ENCODE measurements at places on chromosomes 3 and 15.

GRCh38 chr15:76939715-76940114 lies 8.2 kb downstream of the RCN2 start:
- no peak for DNase-seq

DNA sequence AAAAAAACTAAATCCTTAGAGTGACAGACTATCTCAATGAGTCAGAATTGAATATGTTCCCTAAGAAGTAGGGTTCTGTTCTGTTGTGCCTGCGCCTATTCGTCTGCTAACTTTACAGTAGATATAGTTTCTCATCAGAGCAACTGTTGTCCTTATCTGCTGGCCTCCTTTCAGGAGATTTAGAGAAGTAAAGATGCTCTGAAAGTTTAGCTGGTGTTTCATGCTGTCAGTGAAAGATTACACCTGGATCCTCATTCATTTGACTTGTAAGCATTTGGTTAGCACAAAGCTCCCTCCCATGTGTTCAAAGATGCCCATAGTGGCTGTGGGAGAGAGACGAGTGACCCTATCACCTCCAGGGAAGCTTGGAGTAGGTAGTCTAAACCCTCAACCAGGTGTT lies 35.0 kb downstream of the SUCNR1 start:
- no peak for DNase-seq

GRCh38 chr3:174397848-174398247 lies 461.3 kb upstream of the NAALADL2 start:
- no peak for DNase-seq

GRCh38 chr3:52323526-52324295 lies 7.6 kb downstream of the DNAH1 start:
- no peak for DNase-seq

DNA sequence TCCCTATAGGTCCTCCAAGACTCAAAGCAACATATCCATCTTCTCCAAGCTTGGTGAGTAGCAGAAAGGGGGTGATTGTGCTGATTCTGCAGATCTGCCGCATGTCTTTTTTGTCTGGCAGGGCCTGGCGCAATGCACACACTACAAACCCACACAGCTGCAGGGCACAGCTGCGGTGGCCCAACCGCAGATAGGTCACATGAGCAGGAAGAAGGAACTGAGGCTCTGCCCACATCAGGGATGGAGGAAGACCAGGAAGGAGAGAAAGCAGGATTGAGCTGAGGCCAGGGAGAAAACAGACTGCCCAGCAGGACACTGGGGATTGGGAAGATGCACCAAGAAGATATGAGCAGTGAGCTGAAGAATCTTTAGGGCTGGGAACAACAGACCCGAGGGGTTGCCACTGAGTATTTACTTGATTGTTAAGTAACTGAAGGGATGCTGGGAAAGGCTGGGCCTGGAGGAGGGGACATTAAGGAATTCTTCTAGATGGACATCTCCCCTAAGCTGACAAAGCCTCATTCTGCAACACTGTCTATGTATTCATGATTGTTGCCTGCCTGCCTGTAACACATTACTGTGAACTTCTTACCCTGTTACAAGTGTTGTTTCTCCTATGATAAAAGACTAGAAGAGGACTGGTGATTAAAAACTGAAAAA lies 126.7 kb downstream of the MYLK start:
- DNase-seq = no peak

GRCh38 chr3:9695345-9695744 lies 8.3 kb upstream of the CPNE9 start:
- no peak for DNase-seq

GRCh38 chr15:60221356-60221755 lies 176.4 kb downstream of the ANXA2 start:
- no peak for DNase-seq

DNA sequence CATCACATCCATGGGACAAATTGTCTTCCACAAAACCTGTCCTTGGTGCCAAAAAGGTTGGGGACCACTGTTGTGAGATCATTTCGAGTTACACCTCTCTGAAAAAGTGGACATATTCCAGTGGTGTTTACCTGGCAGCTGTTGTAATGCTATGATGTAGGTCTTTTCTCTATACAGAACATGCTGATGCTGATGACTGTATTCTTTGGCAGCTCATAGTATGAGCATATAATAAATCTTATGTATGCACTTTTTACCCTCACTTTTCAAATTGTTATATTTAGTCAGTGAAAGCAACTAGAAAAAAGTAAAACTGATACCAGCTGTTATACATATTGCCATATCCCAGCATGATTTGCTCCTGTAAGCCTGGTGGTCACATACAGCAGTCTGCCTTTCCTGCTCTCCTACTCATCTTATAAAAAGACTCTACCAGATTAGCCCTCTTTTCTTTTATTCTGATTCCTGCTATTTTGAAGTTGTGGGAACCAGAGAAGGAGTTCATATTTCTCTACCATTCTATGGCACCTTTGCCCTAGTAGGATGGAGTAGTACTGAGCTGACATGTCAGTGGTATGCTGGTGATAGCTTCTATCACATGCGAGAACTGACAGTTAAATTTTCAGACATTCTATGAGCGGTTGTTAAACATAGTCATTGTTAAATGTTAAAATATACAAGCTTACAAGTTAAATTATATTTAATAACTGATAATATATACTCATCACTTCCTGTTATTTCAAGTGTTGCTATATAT lies 128.7 kb downstream of the FNDC3B start:
- no peak for DNase-seq

DNA sequence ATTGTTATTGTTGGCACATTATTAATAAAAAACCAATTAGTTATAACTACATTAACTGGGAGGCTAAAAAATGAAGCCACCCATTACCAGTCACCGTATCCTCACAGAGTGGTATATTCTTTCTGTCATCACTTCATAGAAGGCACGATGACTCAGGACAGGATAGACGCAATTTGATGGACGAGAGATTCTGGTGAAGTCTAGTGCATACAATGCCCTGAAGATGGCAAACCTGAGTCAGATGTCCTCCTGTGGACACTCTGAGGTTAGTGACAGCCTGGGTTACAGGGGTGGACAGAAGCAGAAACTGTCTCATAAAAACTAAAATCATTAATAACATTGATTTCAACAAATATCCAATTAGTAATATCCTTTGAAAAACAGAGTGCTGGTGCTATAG lies 150.3 kb downstream of the SLC9A9 start:
- no peak for DNase-seq

GRCh38 chr3:189822726-189823125 lies 191.5 kb downstream of the TP63 start:
- no peak for DNase-seq

GRCh38 chr3:3798631-3799113 lies 559 bp upstream of the LRRN1 start:
- DNase-seq = no peak

- no peak for DNase-seq
Measured at GRCh38 chr15:90882781-90883525, 1.4 kb upstream of the FES start.

DNA sequence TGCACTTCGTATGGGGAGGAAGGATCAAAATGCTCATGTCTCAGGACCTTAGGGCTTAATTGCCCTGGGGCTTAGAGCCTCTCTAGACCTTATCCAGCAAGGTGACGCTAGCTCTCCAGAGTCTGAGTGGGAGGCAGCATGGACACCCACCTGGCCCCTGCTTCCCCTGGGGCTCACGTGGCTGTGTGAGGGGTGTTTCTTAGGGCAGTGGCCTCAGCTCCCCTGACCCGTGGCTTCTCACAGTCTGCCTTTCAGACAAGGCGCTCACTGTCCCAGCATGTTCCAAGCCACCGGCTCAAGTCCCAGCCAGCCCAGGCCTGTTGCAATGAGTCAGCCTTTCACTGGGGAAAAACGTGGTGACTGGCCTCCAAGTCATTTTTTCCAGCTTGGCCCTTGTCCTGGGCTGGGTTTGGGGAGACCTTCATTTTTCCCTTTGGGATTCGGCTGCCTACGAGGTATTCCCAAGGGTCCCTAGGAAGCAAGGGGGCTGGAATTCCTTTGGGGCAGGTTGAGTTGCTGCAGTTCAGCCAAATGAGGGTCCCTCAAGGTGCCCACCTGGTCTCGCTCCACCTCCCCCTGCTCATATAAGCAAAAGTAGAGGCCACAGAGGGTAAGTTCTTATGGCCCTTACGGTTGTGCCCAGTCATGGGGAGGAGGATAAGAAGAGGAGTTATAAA lies 15.7 kb downstream of the BHLHE40 start:
- DNase-seq = no peak

- no peak for DNase-seq
Measured at GRCh38 chr15:80906159-80906766, 83.4 kb downstream of the MESD start.

- DNase-seq = no peak
Measured at GRCh38 chr15:64187396-64188191, 24.8 kb upstream of the PPIB start.

DNA sequence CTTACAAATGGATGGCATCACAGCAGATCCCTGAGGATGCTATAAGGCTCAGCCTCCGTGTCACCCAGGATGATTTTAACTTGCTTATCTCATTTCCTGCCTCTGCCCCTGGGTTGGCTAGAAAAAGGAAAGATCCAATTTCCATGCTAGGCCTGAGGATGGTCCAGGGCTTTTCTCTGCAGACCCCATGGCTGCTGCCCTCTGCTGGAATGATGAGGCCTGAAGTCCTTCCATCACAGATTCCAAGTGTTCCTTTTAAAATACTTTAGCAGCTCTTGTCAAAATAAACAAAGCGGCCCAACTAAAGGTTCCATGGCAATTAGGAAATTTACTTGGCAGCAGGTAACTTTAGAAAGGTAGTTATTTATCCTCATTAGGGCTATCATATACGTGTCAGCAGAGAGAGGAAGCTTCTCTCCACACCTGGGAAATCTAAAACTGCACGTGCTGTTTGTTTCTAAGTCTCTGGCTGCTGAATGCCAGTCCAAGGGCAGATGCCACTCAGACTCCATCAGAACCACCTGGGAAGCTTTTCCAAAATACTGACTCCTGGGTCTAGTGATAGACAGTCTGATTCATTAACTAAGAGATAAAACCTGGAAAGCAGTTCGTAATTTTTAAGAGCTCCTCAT lies 401.9 kb upstream of the IL12A start:
- DNase-seq = no peak

GRCh38 chr3:48039487-48040190 lies 23.4 kb upstream of the MAP4 start:
- DNase-seq = no peak

DNA sequence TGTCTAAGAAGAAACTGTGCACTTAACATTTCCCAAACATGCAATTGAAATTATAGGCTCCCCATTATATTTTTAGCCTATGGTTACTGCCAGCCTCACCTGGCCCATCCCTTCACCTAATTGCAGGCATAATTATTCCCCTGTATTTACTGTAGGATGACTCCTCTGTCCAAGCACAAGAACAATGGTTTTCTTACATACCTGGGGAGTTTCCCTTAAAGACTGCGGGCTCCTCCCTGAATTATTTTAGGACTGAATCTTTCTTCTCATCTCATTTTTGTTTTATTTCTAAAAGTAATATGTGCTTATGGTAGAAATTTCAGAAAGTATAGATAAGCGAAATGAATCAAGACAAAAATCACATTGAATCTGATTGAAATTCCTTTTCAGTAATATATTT lies 11.4 kb downstream of the TM4SF1 start:
- no peak for DNase-seq

DNA sequence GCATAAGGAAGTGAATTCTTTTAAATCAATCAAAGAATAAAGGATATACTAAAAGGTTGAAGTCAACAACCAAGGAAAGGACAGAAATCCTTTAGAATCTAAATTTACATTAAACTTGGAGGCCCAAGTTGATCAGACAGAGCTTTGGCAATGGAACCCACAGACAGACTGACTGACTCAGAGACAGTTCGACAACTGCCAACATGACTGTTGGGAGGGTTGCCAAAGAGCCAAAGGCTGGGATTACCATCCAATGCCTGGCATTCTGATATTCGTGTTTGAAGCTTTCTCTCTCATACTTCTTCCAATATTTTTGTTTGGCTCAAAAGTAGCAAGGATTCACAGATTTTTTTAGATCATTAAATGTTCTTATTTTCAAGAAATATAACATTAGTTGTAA lies 406.1 kb downstream of the PLCL2 start:
- no peak for DNase-seq

- no peak for DNase-seq
Measured at GRCh38 chr3:100114413-100115030, at the start of gene FILIP1L. FILIP1L (minus strand) TSS chr3:100114501.

GRCh38 chr15:82303956-82304777 lies 41.5 kb downstream of the SAXO2 start:
- DNase-seq = no peak

GRCh38 chr15:81981908-81982307 lies 63.9 kb downstream of the MEX3B start:
- no peak for DNase-seq

- no peak for DNase-seq
Measured at GRCh38 chr3:105960381-105960780, 91.6 kb upstream of the CBLB start.

GRCh38 chr15:74773731-74774252 lies 8.1 kb upstream of the CSK start:
- DNase-seq = no peak

DNA sequence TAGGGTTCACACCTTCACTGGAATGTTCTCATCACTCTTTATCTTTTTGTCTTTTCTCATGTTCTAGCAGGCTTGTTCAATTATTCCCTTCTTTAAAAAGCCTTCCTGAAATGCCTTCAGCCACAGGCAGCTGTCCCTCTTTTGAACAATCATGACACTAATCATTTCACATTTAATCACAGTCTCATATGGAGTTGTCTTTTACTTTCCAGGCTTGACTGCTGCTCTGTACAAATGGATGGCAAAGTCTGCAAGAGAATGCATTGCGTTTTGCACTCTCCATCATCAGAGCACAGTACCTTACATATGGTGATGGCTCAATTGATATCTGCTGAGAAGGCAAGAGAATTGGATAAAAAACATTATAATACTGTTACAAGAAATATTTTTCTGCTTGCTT lies 529.8 kb downstream of the DIPK2A start:
- no peak for DNase-seq

- DNase-seq = no peak
Measured at GRCh38 chr3:30666572-30667279, 60.3 kb downstream of the TGFBR2 start.
